Right cardiac atrium (tissue), 5 donors: ENCODE measurements at places on chromosomes 16 and 17. TPM values are rescaled to one million over a fixed set of nuclear protein-coding genes. Genes with fewer than 3 reads are reported as not detected.

TBX2 gene
- total RNA-seq = 10.2 TPM

ZNF688 gene
- 16.1 TPM for total RNA-seq

KRT28 gene
- not detected for total RNA-seq

KAT8 gene
- total RNA-seq = 75.7 TPM

CBFB gene
- 26.5 TPM for total RNA-seq

CDK3 gene
- 2.6 TPM for total RNA-seq

ACSM2A gene
- total RNA-seq = not detected

IL32 gene
- 37.8 TPM for total RNA-seq

KRTAP9-4 gene
- total RNA-seq = not detected

EIF1 gene
- 1,056 TPM for total RNA-seq

EIF3CL gene
- total RNA-seq = 38.5 TPM

ASGR2 gene
- 0.29 TPM for total RNA-seq

SCNN1G gene
- not detected for total RNA-seq

TIMM22 gene
- 13.9 TPM for total RNA-seq

IL17C gene
- not detected for total RNA-seq

CMTM2 gene
- not detected for total RNA-seq

EVPLL gene
- total RNA-seq = not detected

DCAKD gene
- 36.3 TPM for total RNA-seq

ORC6 gene
- total RNA-seq = 3.0 TPM

HS3ST3B1 gene
- total RNA-seq = 2.1 TPM

GFAP gene
- 4.6 TPM for total RNA-seq

YBX2 gene
- 1.6 TPM for total RNA-seq

TAC4 gene
- 0.47 TPM for total RNA-seq

SP6 gene
- 0.40 TPM for total RNA-seq

AOC2 gene
- 0.37 TPM for total RNA-seq

TAX1BP3 gene
- total RNA-seq = 179 TPM

IGFBP4 gene
- total RNA-seq = 298 TPM

SPATA22 gene
- total RNA-seq = not detected

AATF gene
- total RNA-seq = 23.7 TPM

CDRT4 gene
- 2.6 TPM for total RNA-seq

SMARCD2 gene
- 46.4 TPM for total RNA-seq

SLC6A2 gene
- total RNA-seq = not detected

PPP1R1B gene
- total RNA-seq = 6.6 TPM

TP53 gene
- total RNA-seq = 13.2 TPM

WNT9B gene
- 2.4 TPM for total RNA-seq

TMC8 gene
- 3.9 TPM for total RNA-seq

COQ9 gene
- 142 TPM for total RNA-seq

BCKDK gene
- 50.8 TPM for total RNA-seq

ZNF750 gene
- total RNA-seq = not detected

GRAPL gene
- total RNA-seq = 1.8 TPM

KIF1C gene
- total RNA-seq = 546 TPM

GRN gene
- total RNA-seq = 207 TPM

HEXIM2 gene
- total RNA-seq = 8.2 TPM

NACA2 gene
- total RNA-seq = not detected

SNX20 gene
- 1.3 TPM for total RNA-seq

RHBDL1 gene
- 1.9 TPM for total RNA-seq

SLC13A2 gene
- total RNA-seq = not detected

KRTAP2-2 gene
- not detected for total RNA-seq

SPATA32 gene
- not detected for total RNA-seq

PAQR4 gene
- total RNA-seq = 6.6 TPM

CDK5R1 gene
- 2.6 TPM for total RNA-seq

HCRT gene
- not detected for total RNA-seq

SPNS2 gene
- total RNA-seq = 10.6 TPM

TNFRSF17 gene
- not detected for total RNA-seq

ZFPM1 gene
- total RNA-seq = 8.1 TPM
